ENCODE measurements at places on chromosomes 1 and 21. TPM values are rescaled to one million over a fixed set of nuclear protein-coding genes. Genes with fewer than 3 reads are reported as not detected.

GRCh38 chr1:47181955-47182675 lies 7.7 kb downstream of the PDZK1IP1 start:
- H3K4me1 ChIP-seq, result peaks cover 3% of the 10 kb centered on the region
- H3K36me3 ChIP-seq, result no peaks in the 10 kb centered on the region
- no peak overlapping the region for H3K4me3 ChIP-seq
- DNase-seq, result no peak
- H3K27ac ChIP-seq, result no peak overlapping the region

ACTN2 gene
- total RNA-seq, result not detected

GRCh38 chr1:91781901-91782622 lies 103.9 kb downstream of the TGFBR3 start:
- no peak overlapping the region for H3K4me3 ChIP-seq
- no peaks in the 10 kb centered on the region for H3K27me3 ChIP-seq
- peaks cover 6% of the 10 kb centered on the region for H3K4me1 ChIP-seq
- DNase-seq, result no peak
- no peaks in the 10 kb centered on the region for H3K36me3 ChIP-seq

CYP4Z1 gene
- not detected for total RNA-seq

DNA sequence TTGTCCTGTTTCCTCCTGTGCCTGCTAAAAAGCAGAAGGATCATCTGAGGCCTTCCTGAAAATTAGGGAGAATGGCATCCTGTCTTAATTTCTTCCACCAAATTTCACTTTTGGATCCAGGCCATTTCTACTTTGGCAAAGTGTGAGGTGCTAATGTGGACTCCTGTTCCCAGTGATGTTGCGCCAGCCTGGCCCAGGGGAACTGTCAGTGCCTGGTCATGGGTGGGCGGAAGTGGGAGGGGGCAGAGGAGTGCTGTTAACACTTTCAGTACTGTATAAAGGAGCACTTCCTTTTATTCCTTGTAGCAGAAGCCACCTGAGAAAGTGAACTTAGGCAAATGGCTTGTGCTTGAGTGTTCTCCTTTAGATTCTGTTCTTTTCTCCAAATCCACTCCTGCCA lies 19.9 kb downstream of the ELAPOR1 start:
- no peak for DNase-seq
- H3K27me3 ChIP-seq, result no peaks in the 10 kb centered on the region
- H3K27ac ChIP-seq, result no peak overlapping the region
- peaks cover 10% of the 10 kb centered on the region for H3K4me1 ChIP-seq
- no peak overlapping the region for H3K4me3 ChIP-seq

PKLR gene
- 0.13 TPM for total RNA-seq

- peaks cover 2% of the 10 kb centered on the region for H3K36me3 ChIP-seq
- no peaks in the 10 kb centered on the region for H3K4me1 ChIP-seq
- H3K4me3 ChIP-seq, result no peak overlapping the region
- DNase-seq, result no peak
- H3K27me3 ChIP-seq, result no peaks in the 10 kb centered on the region
Measured at GRCh38 chr1:168190403-168190802, 11.6 kb downstream of the TIPRL start.

PAQR6 gene
- total RNA-seq, result 2.6 TPM

GRCh38 chr1:157147906-157148700 lies 9.9 kb upstream of the ETV3 start:
- DNase-seq, result no peak
- H3K4me1 ChIP-seq, result no peaks in the 10 kb centered on the region
- no peaks in the 10 kb centered on the region for H3K27me3 ChIP-seq
- H3K4me3 ChIP-seq, result no peak overlapping the region
- no peak overlapping the region for H3K27ac ChIP-seq

- no peak for DNase-seq
- no peak overlapping the region for H3K4me3 ChIP-seq
- no peaks in the 10 kb centered on the region for H3K27me3 ChIP-seq
- H3K27ac ChIP-seq, result no peak overlapping the region
Measured at GRCh38 chr21:45588086-45588825, 46.0 kb upstream of the SLC19A1 start.

DNA sequence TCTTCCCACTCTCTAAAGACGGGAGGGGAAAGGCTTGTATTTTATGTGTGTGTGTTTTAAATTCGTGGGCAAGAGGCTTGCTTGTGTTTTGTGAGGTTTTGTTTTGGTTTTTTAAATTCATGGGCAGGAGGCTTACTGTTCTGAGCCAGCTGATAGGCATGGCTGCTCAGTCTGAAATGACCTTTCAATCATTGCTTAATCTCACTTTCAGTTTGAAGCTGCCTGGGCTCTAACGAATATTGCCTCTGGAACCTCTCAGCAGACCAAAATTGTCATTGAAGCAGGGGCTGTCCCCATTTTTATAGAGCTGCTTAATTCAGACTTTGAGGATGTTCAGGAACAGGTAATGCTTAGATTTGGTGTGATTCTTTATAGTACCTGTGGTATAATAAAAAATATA lies 20.3 kb upstream of the TXLNA start:
- peaks cover 17% of the 10 kb centered on the region for H3K36me3 ChIP-seq
- peaks cover 7% of the 10 kb centered on the region for H3K4me1 ChIP-seq
- no peak for DNase-seq
- H3K4me3 ChIP-seq, result no peak overlapping the region

DNA sequence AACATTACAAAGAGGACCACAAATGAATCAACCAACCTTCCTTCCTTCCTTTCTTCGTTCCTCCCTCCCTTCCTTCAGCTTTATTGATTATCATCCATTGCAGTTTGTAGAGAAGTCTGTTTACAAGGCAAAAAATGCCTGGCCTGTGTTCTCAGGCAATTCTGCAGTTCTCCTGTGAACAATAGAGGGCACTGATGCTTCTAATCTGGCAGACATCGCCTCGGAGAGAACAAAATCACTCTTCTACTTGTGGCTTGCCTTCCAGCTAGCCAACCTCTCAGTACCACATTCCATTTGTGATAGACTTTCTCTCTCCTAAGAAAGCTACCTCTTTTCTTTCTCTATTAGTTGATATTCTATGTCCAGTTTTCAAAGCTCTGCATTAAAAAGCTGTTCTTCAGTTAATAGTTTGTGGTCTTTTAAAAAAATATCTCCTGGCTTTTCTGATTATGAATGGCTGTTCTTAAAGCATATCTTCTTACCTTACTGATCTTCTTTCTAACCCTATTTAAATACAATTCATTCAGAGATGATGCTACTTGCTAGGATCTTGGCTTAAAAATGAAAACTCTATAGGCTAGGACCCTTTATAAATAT lies 26.9 kb upstream of the ESRRG start:
- H3K27ac ChIP-seq, result no peak overlapping the region
- no peaks in the 10 kb centered on the region for H3K36me3 ChIP-seq
- H3K4me3 ChIP-seq, result no peak overlapping the region
- H3K27me3 ChIP-seq, result no peaks in the 10 kb centered on the region
- no peaks in the 10 kb centered on the region for H3K4me1 ChIP-seq

C1orf53 gene
- 0.85 TPM for total RNA-seq

- no peak for DNase-seq
- no peak overlapping the region for H3K4me3 ChIP-seq
- H3K4me1 ChIP-seq, result no peaks in the 10 kb centered on the region
- H3K27ac ChIP-seq, result no peak overlapping the region
Measured at GRCh38 chr1:49389699-49390098, 613.0 kb upstream of the BEND5 start.

GRCh38 chr21:45404730-45405270 lies at the start of gene COL18A1:
TSS of gene COL18A1 (plus strand) at chr21:45405165. CDS start at chr21:45405231, 66 bp downstream.
- no peak for DNase-seq
- H3K4me1 ChIP-seq, result no peaks in the 10 kb centered on the region
- no peak within 1 kb of the TSS for H3K27ac ChIP-seq
- H3K27me3 ChIP-seq, result peaks cover 5% of the 10 kb centered on the region

GRCh38 chr1:6170742-6171201 lies 9.3 kb downstream of the CHD5 start:
- H3K4me1 ChIP-seq, result no peaks in the 10 kb centered on the region
- DNase-seq, result no peak
- no peaks in the 10 kb centered on the region for H3K36me3 ChIP-seq
- no peak overlapping the region for H3K4me3 ChIP-seq
- no peak overlapping the region for H3K27ac ChIP-seq
